ENCODE measurements at places on chromosomes 2 and 18.

DNA sequence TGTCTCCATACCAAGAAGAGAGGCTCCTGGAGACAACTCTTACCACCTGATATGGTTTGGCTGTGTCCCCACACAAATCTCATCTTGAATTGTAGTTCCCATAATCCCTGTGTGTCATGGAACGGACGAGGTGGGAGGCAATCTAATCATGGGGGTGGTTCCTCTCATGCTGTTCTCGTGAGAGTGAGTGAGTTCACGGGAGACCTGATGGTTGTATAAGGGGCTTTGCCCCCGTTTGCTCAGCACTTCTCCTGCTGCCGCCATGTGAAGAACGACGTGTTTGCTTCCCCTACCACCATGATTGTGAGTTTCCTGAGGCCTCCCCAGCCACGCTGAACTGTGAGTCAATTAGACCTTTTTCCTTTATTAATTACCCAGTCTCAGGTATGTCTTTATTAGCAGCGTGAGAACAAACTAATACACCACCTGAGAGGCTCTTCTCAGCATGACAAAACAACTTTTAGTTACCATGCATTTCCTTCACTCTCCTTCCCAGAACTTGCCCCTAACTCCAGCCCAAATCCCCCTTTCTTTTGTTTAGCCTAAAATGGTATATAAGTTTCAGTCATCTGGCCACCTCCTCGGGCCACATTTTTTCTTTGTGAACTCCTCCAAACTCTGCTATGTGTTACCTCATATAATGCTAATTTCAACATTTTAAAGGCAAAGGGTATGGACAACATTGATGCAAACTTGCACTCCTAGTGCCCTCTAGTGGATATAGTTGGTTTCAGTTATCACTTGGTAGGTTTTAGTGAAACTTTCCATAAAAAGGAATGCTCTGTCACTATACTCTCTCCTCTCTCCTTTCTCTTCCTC, 58.6 kb upstream of the SLC25A52 start:
- peak; percentile 8 for DNase-seq

DNA sequence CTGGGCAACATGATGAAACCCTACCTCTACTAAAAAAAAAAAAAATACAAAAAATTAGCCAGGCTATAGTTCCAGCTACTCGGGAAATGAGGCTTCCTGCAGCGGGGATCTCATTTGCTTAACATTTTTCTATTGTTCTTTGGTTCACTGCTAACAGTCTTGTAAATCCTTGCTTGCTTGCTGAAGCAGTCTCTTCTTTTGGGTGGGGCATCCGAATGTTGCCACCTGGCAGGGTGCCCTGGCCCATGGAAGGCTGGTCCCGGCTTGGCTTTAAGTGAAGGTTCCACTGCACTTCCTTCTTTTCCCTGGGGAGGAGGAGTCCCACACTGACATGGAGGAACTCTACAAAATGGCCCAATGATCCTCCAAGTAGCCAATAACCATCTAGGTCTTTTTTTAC, 6.0 kb upstream of the ANKRD29 start:
- no peak for DNase-seq

- no peak for DNase-seq
Measured at GRCh38 chr18:12615748-12616147, 42.2 kb downstream of the SPIRE1 start.

DNA sequence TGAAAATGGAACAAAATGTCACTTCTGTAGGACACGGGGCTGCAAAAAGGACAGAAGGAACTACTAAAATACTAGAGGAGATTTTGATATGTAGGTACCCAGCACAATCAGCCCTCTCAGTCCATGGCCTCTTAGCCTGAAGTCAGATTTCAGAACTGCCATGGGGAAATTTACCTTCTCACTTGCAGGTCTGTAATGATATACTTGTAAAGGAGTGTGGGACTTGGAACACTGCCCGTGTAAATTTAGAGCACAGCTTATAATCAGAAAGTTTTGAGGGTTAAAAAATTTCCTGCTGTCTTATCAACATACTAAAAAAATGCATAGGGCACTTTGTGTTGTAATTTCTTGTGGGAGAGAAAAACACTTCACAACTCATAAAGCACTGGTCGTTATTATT, 60.6 kb downstream of the ZEB2 start:
- DNase-seq: no peak

DNA sequence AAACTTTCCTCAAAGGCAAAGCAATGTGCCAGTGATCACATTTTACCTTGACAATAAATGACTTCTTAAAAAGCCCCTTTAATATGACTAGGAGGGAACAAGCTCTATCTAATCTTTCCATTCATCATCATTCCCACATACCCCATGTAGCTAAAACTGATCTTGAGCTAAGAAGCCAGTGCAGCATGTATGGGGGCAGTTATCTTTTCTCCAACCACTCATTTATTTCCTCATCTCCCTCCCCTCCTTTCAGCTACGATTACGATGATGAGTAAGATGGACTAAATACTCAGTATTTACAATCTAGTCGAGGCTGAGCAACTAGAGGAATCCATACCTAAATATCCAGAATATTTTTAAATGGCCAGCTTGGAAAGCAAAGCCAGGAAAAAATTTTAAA, 35.5 kb downstream of the PNO1 start:
- no peak for DNase-seq

DNA sequence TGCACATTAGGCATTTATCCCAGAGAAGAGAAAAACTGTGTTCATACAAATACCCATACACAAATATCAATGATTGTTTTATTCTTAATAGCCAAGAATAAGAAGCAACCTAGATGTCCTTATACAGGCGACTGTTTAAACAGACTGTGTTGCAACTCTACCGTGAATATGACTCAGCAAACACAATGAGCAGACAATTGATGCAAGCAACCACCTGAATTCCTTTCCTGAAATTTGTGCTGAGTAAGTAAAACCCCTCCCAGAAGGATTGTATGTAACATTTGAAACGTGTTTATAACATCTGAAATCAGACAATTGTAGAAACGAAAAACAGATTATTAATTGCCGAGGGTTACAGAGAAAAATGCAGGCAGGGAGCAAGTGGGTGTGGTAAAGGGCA, 621.9 kb upstream of the SOX11 start:
- DNase-seq: no peak

- DNase-seq: peak; percentile 75
Measured at GRCh38 chr2:83900862-83901261, 558.2 kb downstream of the SUCLG1 start.

DNA sequence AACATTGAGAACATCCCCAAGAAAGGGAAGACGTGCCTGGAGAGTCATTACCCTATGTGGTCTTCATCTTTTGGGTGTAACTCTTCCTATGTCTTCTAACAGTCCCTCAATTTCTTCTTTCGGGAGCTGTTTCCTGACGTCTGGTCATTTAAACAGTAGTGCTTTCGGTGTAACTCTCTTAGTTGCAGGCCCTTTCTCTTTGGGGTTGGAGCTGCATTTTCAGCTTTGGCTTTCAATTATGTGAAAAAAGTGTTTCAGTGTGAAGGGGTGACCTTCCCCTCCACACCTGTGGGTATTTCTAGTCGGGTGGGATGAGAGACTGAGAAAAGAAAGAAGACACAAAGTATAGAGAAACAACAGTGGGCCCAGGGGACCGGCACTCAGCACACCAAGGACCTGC, 105.9 kb downstream of the CERS6 start:
- no peak for DNase-seq

DNA sequence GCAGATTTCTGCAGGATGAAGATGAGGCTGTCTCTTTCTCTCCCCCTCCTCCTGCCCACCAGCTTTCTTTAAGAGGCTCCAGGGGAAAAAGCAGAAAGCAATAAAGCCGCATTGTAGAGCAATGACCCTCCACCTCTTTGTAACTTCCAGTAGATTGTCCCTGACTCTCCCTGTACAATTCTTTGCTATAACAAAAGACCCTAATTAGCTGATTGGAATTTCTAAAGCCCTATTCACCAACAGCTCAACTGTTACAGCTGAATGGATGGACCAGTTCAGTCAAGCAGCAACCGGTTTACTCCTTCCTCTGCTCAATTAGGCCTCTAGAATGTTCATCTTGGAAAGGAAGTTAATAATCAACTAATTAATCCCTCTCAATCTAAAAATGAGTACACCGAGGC, 301.0 kb downstream of the STK39 start:
- DNase-seq: no peak

- no peak for DNase-seq
Measured at GRCh38 chr2:102334486-102334885, 21.1 kb upstream of the IL18R1 start.

DNA sequence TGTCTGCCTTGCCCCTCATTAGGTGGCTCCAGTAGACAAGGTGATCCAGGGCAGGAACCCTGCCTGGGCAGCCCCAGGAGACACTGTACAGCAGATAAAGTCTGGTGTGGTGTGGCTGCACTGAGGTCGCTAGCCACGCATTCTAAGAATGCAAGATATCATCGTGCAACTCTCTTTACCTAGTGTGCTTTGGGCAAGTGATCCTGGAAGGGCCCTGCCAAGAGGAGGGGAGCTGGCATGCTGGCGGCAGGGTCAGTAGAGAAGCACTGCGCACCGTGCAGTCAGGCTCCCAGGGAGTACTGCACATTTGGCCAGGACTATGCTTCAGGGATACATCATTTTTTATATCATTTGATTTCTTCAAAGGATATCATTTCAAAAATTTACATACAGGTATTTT, 195.3 kb upstream of the SMAD2 start:
- no peak for DNase-seq

DNA sequence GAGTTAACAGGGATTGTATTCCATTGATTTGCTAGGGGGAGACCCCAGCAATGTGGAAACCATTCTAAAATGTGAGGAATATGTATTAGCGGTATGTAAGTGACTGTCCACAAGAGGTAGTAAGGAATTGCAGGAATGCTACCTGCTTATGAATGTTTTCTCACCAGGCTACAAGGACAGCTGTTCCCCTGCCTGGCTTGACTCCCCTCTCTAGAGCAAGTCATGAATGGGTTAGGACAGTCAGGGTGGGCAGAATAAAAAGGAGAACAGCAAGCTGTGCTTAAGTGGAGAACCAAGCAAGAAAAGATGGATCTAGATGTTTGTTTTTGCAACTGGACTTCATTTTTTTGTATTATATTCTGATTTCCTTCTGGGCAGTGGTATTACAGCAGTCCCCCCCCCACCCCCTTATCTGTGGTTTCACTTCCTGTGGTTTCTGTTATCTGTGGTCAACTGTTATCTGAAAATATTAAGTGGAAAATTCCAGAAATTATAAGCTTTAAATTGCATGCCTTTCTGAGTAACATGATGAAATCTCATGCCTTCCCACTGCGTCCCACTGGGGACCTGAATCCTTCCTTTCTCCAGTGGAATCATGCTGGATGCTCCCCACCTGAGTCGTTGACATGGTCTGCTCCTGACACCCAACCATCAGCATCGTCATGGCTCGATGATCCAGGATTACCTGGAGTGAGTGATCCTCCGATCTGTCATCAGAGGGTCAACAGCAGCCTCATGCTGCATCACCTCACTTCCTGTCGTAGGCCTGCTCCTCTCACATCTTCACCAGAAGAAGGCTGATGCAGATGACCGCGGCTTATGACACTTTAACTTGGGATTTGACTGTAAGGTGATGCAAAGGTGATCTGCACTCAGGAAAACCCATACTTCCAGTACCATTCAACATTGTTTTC, 52.2 kb downstream of the VAPA start:
- DNase-seq: no peak

- no peak for DNase-seq
Measured at GRCh38 chr2:112162341-112162740, 24.2 kb downstream of the FBLN7 start.

GRCh38 chr2:41694536-41695049, 353.2 kb upstream of the PKDCC start:
- no peak for DNase-seq

DNA sequence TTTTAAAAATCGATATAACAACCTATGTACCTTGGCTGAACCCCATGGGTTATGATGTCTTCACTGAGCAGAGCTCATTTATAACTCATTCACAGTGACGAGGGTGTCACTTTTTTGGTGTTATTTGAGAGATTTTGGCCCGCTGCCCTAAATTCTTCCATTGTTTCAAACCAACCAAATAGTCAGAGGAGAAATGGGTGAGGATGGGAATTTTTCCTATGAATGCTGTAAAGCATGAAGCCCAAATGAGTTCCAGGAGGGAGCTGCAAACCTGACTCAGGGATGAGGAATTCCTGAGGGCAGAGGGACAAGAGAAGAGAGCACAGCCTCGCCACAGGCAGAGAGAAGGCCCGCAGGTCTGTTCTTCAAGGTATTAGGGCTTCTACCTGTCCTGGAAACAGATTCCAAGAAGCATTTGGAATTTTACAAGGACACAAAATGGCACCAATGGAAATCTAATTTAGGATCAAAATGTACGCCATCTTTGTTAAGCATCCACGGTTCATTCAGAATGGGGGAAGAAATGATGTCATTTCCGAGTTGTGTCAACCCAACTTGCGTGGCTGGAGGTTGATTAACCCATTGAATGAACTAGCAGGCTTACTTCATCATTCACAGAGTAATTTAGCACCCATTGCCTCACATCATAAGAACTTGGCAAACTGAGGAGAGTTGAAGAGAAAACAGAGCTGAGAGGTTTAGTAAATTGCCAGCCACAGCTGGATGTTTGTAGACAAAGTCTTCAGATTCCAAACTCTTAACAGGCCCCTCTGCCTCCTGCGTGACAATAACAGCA, 133.5 kb downstream of the LAMA3 start:
- DNase-seq: peak; percentile 40

- DNase-seq: no peak
Measured at GRCh38 chr2:144438801-144439631, 80.9 kb downstream of the ZEB2 start.

DNA sequence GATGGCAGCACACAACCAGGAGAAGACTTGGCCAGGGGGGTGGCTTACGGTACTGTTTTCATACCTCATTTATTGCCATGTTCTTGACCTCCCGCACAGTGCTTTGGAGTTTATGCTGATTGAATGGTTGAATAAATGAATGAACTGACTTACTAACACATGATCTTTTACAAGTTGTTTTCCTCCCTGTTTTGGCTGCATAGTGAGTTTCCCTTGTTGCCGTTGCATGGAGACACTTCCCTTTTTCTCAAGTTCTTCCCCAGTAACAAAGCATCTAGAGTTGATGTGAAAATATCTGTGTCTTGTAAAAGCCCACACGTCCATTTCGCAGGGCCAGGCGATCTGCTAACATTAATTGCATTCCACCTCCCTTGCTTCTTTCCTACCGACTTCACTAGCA, 35.7 kb upstream of the RAB1A start:
- no peak for DNase-seq

Data from HS-5 (cell line).